Fibroblast of gingiva (primary cell): ENCODE measurements at places on chromosomes 6 and 20.

- DNase-seq, result peak; percentile 22
These were observed 250.8 kb upstream of the PRDM1 start for GRCh38 chr6:105835373-105835772.

DNA sequence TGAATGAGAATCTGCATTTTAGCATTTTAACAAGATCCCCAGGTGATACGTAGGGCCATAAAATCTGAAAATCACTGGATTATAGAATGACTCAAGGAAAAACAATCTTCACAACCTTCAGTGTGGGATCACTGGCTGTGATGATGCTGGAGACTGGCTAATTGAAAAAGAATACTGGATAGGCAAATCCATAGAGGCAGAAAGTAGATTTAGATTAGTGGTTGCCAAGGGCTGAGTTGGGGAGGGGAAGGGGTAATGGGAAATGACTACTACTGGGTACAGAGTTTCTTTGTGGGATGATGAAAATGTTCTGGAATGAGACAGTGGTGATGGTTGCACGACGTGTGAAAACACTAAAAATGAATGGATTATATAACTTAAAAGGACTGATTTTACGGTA, 84.1 kb downstream of the CDK19 start:
- no peak for DNase-seq

DNA sequence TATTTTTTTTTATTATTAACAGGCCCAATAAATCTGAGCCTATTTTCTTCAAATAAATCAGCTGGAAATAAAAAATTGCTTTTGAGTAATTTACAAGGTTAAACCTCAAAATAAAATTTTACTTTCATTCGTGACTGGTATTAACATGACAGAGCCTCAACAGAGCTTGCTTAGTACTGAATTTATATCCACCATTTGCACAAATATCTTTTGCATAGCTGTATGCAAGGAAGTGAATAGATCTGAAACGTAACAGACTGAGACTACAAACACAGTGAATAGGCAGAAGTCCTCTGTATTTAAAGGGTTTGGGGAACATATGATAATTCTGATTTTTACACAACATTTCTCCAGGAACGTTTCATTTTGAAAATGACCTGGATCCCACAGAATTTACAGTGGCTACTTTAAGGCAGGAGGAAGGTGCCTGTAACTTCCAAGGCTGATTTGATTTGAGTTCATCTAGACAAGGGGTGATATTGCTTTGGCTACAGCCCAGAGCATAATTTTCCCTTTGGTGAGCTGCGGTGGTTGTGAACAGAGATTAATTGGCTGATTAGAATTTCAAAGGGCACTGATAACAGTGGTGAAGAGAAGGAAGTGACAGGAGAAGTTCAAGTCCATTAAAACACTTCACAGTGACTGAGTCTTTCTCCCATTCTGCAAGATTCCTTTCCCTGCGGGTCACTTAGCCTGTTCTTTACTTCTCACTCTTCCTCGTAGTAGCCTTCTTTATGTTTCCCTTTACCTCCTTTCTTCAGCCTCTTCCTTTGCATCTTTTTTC, 121.2 kb upstream of the SASH1 start:
- DNase-seq, result no peak

- DNase-seq, result no peak
These were observed 91.0 kb downstream of the EYA2 start for GRCh38 chr20:46985671-46986070.

DNA sequence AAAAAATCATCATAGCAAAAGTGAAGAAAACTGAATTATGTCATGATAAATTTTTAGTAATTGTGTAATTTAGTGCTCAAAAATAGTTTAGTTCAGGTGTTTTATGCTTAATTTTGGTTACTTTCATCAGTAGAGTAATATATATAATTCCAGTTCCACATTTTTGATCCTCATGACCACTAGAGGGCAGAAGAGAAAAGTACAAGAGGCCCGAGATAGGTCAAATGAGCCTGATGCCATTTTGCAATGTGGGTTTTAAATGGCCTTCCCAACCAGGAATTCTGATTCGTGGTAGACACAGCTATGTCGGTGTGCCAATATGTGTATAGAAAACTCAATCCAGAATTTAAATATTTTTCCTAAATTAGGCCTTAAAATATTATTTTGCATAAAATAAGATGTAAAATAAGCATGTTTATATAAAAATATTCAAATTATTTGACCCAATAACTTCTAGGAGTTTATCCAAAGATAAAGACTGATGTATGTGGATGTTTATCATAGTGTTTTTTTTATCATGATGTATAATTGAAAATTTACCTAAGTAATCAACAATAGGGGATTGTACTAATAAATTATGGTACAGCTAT, 159.7 kb upstream of the RPS6KA2 start:
- peak; percentile 61 for DNase-seq

- DNase-seq, result peak; percentile 72
These were observed 45.5 kb downstream of the EIF2S2 start for GRCh38 chr20:34066476-34067090.

DNA sequence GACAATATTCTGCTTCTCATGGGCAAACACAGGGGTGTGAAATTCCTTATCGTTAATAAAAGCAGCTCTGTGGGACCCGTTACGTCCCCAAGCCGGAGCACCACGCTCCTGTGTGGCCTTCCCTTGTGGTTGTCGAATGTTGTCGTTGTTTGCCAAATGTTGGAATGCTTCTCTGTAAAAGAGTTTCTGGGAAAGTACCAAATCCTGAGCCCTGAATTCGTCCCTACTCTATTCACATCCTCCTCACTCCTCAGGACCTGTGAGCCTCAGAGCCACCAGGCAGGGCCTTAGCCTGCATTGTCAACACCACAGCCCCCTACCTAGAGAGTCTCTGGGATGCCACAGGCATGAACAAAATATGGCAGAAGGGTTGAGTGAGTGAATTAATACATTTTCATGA, 64.0 kb downstream of the THBS2 start:
- DNase-seq, result no peak

DNA sequence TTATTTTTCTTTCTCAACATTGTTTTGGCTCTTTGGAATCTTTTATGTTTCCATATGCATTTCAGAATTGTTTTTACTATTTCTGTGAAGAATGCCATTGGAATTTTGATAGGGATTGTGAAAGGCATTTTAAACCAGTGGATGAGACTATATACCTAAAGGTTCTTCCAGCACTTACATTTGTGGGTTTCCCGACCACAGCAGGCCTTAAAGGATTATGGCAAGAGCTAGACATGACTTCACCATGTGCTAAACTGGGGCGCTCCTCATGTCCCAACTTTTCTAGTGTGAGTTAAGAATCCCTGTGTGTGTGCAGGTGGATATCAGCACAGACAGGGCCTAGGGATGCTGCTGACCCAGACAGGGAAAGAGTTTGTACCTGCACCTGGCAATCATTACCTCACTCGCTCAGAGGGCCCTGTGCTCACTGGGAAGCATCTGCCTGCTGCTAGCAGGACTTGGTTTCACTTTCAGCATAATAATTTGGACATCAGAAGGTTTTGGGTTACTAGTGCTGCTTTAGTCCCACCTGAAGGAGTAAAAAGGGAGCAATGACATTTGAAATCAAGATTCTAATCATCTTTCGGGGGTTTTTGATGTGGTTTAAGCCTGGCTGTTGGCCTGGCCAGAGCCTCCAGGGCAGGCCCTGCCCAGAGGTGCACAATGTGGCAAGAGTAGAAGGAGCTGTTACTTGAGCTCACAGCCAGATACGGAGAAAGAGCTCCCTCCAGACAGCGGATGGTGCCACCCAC, 137.1 kb downstream of the CDC5L start:
- no peak for DNase-seq

- no peak for DNase-seq
These were observed 89.0 kb upstream of the MLN start for GRCh38 chr6:33892581-33893346.

DNA sequence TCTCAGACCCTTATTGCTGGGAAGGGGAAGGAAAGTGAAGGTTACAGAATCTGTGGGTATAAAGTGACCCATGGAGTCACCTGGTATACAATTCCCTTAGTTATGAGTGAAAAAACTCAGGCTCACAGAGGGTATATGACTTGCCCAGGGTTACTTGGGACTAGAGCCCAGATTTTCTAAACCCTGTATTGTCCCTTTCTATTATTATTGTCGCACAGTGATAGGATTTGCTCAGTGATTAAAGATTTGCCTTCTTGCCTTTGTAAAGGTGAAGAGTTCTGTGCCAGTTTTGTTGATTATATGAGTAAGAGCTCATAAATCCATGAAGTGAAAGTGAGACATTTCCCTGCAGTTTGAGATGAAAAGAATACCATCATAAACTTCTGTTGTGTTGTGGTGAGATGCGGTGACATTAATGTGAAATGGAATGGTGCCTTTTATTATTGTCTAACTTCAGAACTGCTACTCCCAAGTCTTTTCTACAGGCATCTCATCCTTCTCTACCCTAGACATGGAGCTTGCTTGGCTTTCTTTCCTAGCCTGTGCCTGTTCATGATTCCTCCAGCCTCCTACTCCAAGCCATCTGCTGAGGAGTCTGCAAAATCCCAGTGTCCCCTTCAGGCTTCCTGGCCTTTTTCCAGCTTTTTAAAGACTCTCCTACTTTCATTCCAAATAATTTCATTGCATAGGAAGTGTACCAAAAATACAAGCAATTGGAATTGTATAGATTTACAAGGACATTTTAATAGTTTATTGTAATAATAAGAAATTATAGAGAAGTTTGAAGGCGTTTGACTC, 33.5 kb upstream of the ADIG start:
- DNase-seq, result no peak

- DNase-seq, result peak; percentile 20
These were observed 192.3 kb downstream of the TMEM200A start for GRCh38 chr6:130558131-130558530.

DNA sequence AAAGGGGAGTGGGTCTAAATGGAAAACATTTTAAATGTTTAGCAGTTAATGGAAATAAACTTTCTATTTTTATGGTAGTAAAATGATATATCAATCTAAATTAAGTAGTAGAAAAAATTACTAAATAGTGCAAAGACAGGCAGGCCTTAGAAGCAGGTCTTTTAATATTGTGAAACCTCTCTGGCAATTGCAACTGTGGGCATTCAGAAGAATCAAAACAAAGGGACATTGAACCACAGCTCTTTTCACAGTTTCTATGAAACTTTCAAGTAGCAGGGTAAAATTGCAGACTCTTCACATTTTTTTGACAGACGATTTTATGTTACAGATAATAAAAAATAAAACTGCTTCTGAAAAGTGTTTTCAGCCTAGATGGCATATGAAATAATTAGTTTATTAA, 533.7 kb downstream of the BCKDHB start:
- no peak for DNase-seq

DNA sequence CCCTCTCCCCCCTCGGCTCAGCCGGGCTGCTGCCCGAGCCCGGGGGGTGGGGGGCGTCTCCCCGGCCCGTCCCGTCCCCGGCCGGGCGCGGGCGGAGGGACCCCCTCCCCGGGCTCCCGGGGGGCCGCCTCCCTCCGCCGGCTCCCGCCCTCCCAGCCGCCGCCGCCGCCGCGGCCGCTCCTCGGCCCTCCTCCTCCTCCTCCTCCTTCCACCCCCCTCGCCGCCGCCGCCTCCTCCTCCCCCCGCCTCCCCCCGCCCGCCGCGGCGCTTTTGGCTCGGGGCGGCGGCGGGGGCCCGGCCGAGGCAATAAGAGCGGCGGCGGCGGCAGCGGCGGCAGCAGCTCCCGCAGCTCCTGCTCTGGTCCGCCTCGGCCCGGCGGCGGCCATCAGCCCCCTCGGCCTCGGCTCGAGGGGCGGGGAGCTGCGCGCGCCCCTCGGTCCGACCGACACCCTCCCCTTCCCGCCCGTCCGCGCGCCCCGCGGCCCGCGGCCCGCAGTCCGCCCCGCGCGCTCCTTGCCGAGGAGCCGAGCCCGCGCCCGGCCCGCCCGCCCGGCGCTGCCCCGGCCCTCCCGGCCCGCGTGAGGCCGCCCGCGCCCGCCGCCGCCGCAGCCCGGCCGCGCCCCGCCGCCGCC, 38.7 kb downstream of the GNAS start:
- peak; percentile 82 for DNase-seq

DNA sequence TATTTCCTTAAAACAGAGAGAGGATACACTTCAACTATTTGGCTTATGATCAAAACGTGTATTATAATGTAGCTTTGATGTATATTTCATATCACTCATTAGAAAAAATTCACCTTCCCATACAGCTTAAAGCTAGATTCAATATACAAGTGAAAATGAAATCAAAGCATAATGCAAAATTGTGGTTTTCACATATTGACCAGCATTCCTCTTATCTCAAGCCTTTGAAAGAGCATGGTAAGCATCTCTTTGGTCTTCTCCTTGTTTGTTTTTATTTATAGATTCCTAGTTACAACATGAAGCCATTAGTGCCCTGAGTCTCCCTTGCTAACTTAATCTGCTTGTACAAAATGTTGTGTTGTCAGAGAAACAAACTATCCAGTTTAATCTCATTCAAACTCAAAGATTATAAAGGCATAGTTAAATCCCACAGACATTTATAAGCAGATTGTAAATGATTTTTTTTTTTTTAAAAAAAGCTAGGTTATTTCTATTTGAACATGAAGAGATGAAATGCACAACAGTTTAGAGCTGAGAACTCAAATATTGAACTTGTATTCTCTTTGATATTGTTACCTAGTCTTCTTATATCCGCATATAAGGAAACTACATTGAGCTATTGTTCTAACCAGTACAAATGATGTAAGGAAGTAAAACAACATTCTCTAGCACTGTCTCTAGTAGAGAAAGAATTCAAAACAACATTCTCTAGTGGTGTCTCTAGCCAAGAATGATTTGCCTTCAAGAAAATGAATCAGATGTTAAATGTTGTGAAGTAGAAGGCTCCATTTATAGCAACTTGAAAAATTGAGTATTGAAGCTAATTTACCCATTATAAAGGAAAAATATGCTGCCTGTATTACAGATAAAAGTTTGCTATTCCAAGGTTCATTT, 31.2 kb upstream of the SMIM28 start:
- peak; percentile 29 for DNase-seq

DNA sequence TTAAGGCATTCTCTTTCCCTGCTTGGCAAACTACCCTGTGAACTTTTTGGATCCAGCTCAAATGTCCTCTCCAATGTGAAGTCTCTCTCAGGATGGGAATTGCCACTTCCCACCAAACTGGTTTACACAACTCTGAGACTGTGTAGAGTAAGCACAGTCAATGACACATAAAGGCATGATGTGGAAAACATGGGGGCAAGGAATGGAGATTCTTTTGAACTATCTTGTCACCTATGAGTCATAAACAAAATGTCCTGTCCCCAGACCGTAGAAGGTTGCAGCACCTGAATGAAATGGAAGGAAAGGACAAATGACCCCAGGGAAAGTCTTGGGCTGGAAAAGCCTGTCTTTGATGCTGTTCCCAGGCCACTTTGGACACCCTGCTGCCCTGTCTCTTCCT, 11.0 kb upstream of the KIF13A start:
- peak; percentile 43 for DNase-seq

- peak; percentile 42 for DNase-seq
These were observed 106.2 kb downstream of the UBE3D start for GRCh38 chr6:82959385-82959941.

- no peak for DNase-seq
These were observed 18.3 kb downstream of the COL9A3 start for GRCh38 chr20:62834967-62835730.

DNA sequence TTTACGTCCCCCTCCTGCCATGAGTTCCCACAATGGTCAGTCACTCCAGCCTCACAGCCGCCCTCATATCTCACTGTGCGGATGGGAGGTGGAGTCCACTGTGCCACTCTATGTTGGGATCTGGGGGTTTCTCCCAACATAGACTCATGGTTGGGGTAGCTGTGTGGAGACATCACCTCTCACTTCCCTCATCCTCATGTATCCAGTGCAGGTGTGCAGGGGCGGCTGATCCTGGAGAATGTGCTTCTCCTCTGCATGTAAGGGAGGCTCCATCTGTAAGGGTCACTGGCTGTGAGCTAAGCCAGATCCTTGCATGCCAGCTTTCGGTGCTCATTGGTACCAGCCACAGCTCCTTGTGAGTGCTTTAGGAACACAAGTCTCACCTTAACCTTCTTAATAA, 400.8 kb downstream of the CDH26 start:
- DNase-seq, result no peak

- no peak for DNase-seq
These were observed 881.9 kb downstream of the QKI start for GRCh38 chr6:164296411-164296810.
